Thoracic aorta (tissue), 2 donors: ENCODE measurements at places on chromosomes 13 and 19.

DNA sequence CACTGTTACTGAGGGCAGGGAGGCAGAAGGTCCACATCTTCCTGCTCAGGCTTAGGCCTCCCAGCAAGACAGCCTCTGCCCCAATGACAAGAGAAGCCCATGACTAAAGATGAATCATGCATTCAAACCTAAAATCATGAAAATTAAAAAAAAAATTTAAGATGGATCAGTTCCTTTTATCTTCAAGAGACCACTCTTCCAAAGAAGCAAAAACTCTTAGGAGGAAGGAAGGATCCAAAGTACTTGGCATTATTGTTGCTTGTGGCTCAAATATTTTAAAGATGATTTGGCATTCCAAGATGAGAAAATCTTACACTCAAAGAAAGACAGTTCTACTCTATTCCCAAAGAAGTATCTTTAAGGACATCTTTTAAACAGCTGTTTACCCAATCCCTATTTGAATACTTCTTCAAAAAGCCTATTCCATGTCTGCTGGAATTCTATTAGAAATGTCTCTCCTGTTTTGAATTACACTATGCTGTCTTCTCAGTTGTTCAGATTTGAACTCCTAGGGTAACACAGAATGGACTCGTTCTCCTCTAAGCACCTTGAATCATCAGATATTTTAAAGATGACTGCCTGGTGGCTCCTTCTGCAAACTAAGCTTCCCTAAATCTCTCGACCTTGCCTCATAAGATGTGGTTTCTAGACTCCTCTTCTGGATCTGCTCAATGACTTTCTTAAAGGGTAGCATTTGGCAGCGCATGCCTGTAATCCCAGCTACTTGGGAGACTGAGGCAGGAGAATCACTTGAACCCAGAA, 7.0 kb downstream of the SERP2 start:
- no peaks in the 10 kb centered on the region for H3K4me1 ChIP-seq
- no peaks in the 10 kb centered on the region for H3K36me3 ChIP-seq
- no peaks in the 10 kb centered on the region for H3K27me3 ChIP-seq
- no peak for DNase-seq

DNA sequence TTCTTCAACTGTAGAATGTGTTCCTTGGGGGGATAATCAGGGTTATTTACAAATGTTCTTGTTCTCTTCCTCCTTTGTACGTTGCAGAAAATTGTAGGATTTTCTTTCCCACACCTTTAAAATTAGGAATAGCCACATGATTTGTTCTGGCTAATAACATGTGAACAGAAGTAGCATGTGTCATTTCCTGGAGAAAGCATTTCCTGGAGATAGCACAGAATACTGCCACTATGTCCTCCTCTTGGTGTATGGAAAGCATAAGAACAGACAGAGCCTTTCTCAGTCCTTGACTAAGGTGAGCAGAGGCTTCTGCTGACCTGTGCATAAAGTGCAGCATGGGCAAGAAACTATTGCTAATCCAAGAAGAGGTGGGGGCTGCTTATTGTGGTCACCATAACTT, 101.8 kb downstream of the FAM216B start:
- H3K27ac ChIP-seq, result no peak overlapping the region
- H3K27me3 ChIP-seq, result no peaks in the 10 kb centered on the region
- H3K4me3 ChIP-seq, result no peak overlapping the region
- no peaks in the 10 kb centered on the region for H3K36me3 ChIP-seq
- DNase-seq, result no peak

DNA sequence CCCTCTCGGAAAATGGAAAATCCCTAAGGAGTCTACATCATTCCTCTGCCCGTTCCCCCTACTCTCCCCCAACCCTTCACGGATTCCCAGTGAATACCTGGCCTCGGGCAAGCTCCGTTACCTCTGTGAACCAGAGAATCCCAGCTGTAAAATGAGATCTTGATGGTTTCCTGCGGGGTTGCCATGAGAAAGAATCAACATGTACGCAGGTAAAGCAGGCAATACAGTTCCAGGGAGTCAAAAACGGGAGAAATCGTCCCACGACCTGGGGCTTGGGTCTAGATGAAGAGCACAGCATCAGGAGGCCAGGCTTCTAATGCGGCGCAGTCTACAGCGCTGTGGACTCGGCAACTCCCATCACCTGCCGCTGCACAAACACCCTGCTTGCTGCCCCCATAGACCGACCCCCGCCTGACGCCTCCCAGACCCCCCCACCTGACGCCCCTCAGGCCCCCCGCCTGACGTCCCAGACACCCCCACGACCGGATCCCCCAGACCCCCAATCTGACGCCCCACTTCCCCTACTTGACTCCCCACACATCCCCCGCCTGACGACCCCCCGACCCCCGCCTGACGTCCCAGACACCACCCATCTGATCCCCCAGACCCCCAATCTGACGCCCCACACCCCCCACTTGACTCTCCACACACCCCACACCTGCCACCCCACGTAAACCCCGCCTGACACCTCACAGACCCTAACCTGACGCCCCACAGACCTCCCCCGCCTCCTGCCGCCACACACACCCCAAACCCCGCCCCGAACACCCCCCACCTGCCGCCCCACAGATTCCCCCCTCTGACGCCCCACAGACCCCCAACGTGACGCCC, 680 bp downstream of the LIG4 start:
- H3K4me3 ChIP-seq, result peak overlapping the region; percentile 79
- H3K27me3 ChIP-seq, result no peaks in the 10 kb centered on the region
- DNase-seq, result no peak
- peak overlapping the region; percentile 19 for H3K27ac ChIP-seq

DNA sequence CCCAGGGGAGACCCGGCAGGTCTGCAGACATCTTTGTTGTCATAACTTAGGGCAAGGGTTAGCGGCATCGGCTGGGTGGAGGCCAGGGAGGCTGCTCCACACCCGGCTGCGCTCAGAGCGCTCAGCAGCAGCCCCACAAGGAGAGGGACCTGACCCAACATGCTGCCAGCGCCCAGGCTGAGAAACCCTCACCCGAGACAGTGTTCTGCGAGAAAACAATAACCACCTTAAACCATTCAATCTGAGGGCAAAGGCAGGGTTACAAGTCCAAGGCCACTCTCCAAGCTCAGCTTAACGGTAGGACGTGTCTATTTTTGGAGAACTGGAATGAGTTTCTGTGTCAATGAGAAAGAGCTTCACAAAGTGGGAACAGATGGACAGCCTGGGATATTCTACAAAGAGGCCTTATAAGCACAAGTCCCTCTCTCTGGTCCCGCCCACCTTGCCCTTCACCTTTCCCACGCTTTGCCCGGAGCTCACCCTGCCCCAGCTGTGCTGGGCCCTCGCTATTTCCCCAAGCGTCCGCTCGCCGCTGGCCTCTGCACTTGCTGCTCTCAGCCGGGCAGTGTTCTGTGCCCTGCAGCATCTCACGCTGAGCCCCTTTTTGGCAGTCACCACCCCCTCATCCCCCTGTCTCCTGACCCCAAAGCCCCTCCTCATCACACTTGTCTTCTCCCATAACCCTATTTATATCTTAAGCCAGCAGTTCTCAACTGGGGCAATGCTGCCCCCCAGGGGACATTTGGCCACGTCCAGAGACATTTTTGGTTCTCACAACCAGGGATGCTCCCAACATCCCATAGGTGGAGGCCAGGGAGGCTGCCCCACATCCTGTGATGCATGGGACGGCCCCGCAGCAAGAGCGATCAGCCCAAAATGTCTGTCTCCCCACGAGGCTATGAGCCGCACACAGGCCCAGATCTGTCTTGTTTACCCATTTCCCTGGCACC, 17.6 kb downstream of the PPP1R12C start:
- no peak for DNase-seq
- H3K27me3 ChIP-seq, result no peaks in the 10 kb centered on the region
- H3K27ac ChIP-seq, result no peak overlapping the region
